GM12891 (cell line): ENCODE measurements at places on chromosomes 12 and 14.

GRCh38 chr14:23562822-23563472 lies 4.6 kb downstream of the AP1G2 start:
- no peak for DNase-seq

DNA sequence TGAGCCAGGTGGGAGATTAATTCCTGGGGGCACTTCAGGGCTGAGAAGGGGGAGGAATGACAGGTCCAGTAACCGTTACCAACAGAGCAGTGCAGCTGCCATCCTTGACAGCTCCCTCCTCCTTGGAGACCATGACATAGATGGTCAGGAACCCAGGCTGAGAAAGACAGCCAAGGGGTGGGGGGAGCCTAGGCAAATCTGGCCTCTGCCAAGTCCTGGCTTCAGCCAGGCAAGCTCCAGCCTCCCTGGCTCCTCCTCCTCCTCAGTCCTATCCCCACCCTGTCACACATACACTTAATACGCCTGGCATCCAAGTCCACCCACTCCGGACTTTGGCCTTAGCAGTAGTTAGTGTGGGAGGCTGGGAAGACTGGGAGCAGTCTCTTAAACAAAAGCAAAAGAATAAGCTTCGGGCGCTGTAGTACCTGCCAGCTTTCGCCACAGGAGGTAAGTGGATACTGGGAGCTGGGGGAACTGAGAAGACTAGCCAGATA lies at the start of gene RDH5:
TSS of gene RDH5 (plus strand) at position 323 of the 494 bp plus-strand sequence. CDS start 792 bp downstream, outside the sequence.
- DNase-seq, result no peak

DNA sequence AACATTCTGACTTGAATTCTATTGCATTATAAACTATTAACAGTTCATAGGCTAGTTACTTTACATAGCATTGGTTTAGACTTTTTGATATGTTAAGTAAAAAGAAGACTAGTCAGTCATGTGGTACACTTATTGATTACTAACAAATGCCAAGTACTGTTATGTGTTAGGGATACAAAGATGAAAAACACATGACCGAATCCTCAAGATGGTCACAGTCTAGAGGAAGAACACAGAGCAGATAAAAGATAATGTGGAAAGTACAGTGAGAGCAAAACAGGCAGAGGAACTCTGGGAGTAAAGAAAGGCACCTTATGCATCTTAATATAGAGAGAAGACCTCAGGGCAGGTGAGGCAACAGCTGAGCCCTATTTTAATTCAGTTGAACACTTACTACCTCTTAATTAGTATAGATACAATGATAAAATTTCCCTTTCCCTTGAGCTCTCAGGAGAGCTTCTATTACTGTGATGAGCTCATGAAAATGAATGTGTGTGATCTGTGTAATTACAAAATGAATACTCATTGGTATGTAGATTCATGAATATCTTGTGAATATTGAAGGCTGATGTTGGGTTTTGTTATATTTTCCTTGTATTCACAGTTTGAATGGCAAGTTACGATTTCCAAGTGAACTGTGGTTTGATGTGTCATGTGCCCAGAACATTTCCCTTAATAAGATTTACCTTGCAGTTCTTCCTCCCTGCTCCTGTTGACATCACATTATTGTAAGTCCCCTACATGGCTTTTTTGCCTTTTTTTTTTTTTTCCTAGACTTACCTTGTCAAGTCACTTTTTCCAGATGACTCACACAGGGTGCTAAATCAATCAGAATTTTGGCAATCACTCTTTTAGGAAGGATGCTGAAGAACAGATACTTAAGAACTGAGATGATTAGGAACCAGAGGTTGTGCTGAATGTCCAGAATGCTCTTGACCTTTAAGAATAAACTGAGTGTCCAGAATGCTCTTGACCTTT lies 29.5 kb upstream of the MSRB3 start:
- DNase-seq, result no peak

DNA sequence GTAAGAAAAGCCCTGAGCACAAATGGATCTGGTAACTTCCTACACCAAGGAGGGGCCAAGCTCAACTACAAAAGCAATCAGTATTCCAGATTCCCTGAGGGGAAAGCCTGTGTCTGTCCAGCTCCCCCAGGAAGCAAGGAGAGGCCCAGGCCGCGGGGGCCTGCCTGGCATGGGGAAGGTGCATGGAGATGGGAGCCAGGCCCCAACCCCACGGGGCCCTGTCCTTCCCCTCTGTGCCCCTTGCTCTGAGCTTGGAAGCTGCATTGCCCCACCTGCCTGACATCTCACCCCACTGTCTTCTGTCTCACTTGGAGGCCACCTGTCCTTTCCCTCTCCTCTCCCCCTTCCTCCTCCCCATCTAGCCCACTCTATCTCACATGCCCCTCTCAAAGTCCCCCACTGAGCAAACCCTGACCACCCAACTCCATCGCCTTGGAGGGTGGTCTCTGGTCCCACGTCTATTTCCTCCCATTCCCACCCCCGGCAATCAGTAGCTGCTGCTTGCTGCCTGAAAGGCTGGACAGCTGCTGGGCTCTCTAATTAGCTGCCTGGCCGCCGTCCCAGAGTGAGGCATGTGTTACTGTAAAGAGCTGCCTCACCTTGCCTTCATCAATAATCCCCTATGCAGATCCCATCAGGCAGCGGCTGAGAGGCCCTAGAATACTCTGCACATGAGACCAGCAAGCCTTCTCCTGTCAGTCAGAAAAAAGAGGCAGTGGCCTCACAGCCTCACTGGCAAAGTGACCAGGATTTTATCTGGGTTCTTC lies 3.4 kb upstream of the TMEM229B start:
- no peak for DNase-seq

DNA sequence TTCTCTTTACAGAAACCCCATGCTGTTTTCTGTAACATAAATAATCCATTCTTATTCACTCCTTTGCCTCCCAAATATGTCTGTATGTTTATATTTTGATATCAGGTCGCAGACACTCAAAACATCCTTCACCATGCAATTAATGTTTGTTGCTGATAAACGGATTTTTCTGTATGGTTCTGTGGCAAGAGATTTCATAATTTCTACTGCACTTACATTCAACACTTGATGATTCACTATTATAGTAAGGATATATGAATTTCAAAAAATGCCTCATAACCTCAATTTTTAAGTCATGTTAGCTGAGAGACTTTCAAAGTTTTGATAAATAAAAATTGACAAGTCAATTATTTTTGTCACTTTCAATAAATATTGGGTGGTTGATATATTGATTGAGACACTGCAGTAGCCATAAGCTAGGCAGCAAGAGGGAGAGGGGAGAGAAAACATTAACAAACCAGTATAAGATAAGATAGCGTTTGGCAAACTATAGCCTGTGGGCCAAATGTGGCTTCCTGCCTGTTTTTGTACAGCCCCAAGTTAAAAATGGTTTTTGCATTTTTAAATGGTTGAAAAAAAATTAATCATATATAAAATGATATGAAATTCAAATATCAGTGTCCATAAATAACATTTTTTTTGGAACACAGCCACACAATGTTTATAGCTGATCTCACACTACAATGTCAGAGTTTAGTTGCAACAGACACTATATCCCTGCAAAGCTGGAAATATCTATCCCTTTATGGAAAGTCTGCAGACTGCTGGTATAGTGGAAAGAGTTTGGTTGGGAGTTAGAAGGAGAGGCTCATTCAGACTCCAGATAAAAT lies 18.3 kb downstream of the ALDH6A1 start:
- DNase-seq, result no peak
